ENCODE measurements at places on chromosomes 1 and 21.

GRCh38 chr21:28237661-28238060, 755.0 kb downstream of the LTN1 start:
- no peak for DNase-seq

DNA sequence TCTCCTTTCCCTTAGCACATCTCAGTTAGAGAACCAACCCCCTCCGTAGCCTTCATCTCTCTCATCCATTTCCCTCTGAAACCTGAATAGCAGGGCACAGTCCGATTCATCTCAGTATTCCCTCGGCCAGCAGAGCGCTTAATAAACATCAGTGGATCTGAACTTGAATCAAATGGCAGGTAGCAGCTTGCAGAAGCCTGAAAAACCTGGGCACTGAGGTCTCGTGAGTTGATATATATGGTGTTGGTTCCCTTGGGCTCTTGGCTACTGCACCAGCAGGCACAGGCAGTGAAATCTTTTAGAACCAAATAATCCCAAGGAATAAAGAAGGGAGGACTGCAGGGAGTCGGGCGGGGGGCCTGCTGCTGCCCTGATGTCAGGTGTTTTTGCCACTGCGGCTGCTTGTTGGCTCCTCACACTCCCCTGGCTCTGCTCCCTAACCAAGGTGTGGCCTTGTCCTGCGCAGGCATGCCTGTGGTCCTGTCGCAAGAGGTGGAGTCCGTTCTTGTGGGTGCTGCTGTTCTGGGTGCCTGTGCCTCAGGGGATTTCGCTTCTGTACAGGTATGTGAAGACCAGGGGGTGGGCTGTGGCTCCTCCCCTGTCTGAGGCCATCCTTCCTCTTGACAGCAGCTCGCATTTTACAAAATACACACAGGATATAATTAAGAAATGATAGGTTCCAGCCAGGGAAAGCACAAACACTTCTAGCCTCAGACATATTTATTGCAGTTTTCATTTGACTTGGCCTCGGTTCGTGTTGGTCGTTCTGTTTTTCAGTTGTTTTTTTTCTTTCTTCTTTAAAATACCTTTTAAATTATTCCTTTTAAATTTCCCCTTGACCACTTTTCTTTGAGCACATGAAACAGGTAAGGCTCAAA, 140.9 kb upstream of the HOOK1 start:
- no peak for DNase-seq

- DNase-seq = no peak
These were observed 343.4 kb downstream of the PLPP3 start for GRCh38 chr1:56235909-56236510.

DNA sequence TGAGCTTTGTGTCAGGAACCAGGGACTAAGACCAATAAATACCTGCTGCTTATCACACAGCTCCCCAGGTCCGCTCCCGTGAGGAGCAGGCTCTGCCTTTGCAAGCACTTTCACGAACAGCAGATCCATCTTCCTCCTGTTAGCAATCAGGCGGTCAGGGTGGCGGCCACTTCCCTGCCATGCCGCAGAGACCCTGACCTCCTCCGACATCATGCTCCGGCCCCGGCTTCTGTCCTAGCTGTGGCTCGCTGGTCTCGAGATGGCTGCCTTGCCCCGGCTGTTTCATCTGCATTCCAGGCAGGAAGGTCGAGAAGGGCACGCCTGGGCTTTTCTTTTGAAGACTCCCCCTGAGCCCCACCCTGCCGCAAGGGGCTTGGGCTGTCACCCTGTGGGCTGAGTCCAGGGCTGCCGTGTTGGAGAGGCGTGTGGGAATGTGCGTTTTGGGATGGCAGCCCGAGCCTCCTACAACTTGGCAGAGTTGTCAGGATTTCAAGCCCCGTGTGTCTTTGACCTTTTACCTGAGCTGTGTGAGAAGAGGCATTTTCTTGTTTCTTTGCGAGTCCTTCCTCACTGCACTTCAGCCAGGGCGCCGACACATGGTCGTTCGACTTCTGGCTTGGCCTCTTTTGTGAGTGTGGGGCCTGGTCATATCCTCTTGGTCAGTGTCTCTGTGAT, 59.5 kb downstream of the AGPAT3 start:
- DNase-seq = no peak
